NCI-H1092 treated with DMSO at 0.1 percent for 48 hours (cell line): ENCODE measurements at places on chromosomes 2 and 18.

DNA sequence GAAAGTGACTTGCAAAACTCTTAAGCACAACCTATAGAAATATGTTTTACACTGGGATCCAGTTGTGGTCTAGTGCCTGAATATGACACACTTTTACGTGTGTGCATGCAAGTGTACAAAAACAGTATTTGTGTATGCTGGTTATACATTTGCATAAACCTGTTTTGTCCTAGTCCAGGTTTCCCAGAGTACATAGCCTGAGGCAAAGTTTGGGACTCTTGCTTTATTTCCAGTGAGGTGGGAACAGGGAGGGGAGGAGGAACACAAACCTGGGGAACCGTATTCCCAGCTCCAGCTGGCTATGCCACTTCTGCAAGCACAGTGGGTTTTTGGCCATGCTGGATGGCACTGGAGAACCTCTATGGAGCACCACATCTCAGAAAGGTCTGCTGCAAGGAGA, 481.1 kb upstream of the HS6ST1 start:
- DNase-seq = no peak

- no peak for DNase-seq
Observed at GRCh38 chr18:45845410-45845809, 19.9 kb downstream of the SIGLEC15 start.

DNA sequence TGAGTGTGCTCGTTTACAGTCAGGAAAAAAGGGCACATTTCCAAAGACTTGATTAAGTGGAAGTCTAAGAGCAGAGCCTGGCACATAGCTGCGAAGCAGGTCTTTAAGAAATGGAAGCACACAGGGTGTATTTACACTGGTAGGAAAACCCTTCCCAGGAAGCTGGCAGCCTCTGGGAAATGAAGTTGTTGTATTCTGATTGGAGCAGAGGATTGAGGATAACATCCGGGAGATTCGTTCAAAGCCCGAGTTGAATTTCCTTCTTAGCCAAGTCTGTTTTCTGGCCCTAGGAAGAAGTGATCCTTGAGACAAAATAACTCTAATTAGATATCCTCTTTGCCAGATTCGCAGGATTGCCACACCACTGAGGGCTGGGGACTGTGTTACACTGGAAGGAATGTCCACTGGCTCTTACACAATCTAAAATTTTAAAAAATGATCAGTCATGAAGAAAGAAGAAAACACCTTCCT, 75.9 kb downstream of the ITGB1BP1 start:
- DNase-seq = no peak

- peak; percentile 64 for DNase-seq
Observed at GRCh38 chr2:221572821-221573429, 821 bp upstream of the EPHA4 start.
